ENCODE measurements at places on chromosomes 5 and 9. TPM values are rescaled to one million over a fixed set of nuclear protein-coding genes. Genes with fewer than 3 reads are reported as not detected.

DNA sequence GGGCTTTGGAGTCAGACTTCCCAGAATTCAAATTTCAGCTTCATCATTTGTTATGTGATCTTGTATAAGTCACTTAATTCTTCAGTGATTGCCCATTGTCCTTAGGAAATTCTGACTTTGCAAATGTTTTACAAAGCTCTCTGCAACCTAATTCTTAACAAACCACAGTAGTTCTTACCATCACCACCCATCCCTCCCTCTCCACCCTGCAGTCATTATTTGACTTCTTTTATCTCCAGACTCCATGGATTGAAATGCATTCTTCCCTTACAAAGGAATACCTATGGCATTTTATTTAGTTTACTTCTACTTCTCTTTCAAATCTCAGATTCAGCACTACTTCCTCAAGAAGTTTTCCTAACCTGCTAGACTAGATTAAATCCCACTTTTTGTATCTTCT is 23.1 kb downstream of the SHLD3 start:
- H3K36me3 ChIP-seq, result no peaks in the 10 kb centered on the region
- H3K4me3 ChIP-seq, result no peak overlapping the region
- no peak for DNase-seq
- H3K27ac ChIP-seq, result no peak overlapping the region
- H3K27me3 ChIP-seq, result no peaks in the 10 kb centered on the region
- no peaks in the 10 kb centered on the region for H3K4me1 ChIP-seq

The MORN5 gene
- polyA plus RNA-seq, result 7.9 TPM

GRCh38 chr9:72635197-72635596 is 113.8 kb downstream of the TMC1 start:
- no peak for DNase-seq
- no peaks in the 10 kb centered on the region for H3K4me1 ChIP-seq
- no peak overlapping the region for H3K4me3 ChIP-seq
- no peak overlapping the region for H3K27ac ChIP-seq

- DNase-seq, result no peak
- H3K27me3 ChIP-seq, result no peaks in the 10 kb centered on the region
- H3K27ac ChIP-seq, result no peak overlapping the region
- no peaks in the 10 kb centered on the region for H3K36me3 ChIP-seq
Measured at GRCh38 chr9:117723986-117724625, 19.9 kb downstream of the TLR4 start.

The CATSPER3 gene
- not detected for polyA plus RNA-seq

The SLC25A48 gene
- polyA plus RNA-seq, result 50.2 TPM

GRCh38 chr9:134942788-134943184 is 25.1 kb upstream of the FCN1 start:
- DNase-seq, result peak; percentile 75
- peaks cover 6% of the 10 kb centered on the region for H3K27me3 ChIP-seq
- no peak overlapping the region for H3K4me3 ChIP-seq
- H3K4me1 ChIP-seq, result peaks cover 40% of the 10 kb centered on the region

GRCh38 chr5:105554568-105555169 is 1992.1 kb upstream of the NUDT12 start:
- H3K4me3 ChIP-seq, result no peak overlapping the region
- H3K36me3 ChIP-seq, result no peaks in the 10 kb centered on the region
- H3K27me3 ChIP-seq, result no peaks in the 10 kb centered on the region
- H3K4me1 ChIP-seq, result no peaks in the 10 kb centered on the region
- H3K27ac ChIP-seq, result no peak overlapping the region
- DNase-seq, result no peak

The PCDHA6 gene
- 12.8 TPM for polyA plus RNA-seq

GRCh38 chr5:149829954-149830353 is 99.8 kb downstream of the PPARGC1B start:
- H3K4me3 ChIP-seq, result no peak overlapping the region
- peaks cover 30% of the 10 kb centered on the region for H3K36me3 ChIP-seq
- H3K4me1 ChIP-seq, result peaks cover 15% of the 10 kb centered on the region
- no peak for DNase-seq
- H3K27ac ChIP-seq, result no peak overlapping the region

- no peaks in the 10 kb centered on the region for H3K36me3 ChIP-seq
- no peaks in the 10 kb centered on the region for H3K4me1 ChIP-seq
- no peak overlapping the region for H3K27ac ChIP-seq
- no peaks in the 10 kb centered on the region for H3K27me3 ChIP-seq
Measured at GRCh38 chr9:28810388-28811075, 1237.3 kb upstream of the C9orf72 start.

- H3K36me3 ChIP-seq, result no peaks in the 10 kb centered on the region
- no peak for DNase-seq
- H3K27ac ChIP-seq, result no peak overlapping the region
- H3K4me3 ChIP-seq, result no peak overlapping the region
- no peaks in the 10 kb centered on the region for H3K4me1 ChIP-seq
Measured at GRCh38 chr5:9878206-9878605, 248.1 kb upstream of the TAS2R1 start.

GRCh38 chr5:131221888-131222287 is 42.0 kb upstream of the CDC42SE2 start:
- no peak overlapping the region for H3K27ac ChIP-seq
- H3K4me1 ChIP-seq, result no peaks in the 10 kb centered on the region
- H3K4me3 ChIP-seq, result no peak overlapping the region
- no peaks in the 10 kb centered on the region for H3K27me3 ChIP-seq
- no peaks in the 10 kb centered on the region for H3K36me3 ChIP-seq

- no peak overlapping the region for H3K27ac ChIP-seq
- H3K36me3 ChIP-seq, result no peaks in the 10 kb centered on the region
- H3K4me3 ChIP-seq, result no peak overlapping the region
- DNase-seq, result no peak
- H3K27me3 ChIP-seq, result no peaks in the 10 kb centered on the region
Measured at GRCh38 chr5:88778736-88779135, 104.2 kb downstream of the MEF2C start.

DNA sequence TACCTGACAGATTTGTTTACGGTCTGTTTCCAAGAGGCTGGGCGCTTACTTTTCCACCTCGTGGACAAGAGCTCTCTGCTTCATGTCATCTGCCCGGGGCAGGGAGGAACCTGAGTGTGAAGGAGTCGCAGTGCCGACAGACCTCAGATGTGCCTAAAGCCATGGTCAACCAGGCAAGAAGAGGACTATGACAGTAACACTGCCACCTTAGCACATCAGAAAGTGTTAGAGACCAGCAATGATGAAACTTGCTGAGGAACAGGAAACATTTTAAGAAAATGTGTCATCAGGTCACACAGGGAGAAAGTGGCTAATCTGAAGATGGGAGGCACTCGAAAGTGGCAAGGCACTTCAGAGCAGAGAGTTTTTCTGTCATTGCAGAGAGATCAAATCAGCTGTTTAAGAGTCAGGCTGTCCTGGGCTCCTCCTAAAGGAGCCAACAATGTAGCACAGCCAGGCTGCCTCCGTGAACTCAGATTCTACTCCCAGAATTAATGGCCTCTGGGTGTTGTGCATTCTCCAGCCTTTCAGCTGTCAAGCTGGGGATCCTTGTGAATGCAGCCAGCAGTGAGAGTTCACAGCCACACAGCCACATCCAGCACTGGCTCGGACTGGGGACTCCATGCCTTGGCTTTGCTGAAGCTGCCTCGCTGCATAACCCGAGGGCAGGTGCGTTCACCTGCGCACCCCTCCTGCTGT is 94.6 kb downstream of the RAPGEF1 start:
- no peak for DNase-seq
- H3K27ac ChIP-seq, result no peak overlapping the region
- no peaks in the 10 kb centered on the region for H3K27me3 ChIP-seq
